Hematopoietic multipotent progenitor cell treated with erythropoietin and hydrocortisone succinate and interleukin-3 and kit ligand, for 6 days (in vitro differentiated cells): ENCODE measurements at places on chromosomes 5 and 9.

GRCh38 chr9:110691002-110691549 is 22.5 kb downstream of the MUSK start:
- peak; percentile 27 for DNase-seq

DNA sequence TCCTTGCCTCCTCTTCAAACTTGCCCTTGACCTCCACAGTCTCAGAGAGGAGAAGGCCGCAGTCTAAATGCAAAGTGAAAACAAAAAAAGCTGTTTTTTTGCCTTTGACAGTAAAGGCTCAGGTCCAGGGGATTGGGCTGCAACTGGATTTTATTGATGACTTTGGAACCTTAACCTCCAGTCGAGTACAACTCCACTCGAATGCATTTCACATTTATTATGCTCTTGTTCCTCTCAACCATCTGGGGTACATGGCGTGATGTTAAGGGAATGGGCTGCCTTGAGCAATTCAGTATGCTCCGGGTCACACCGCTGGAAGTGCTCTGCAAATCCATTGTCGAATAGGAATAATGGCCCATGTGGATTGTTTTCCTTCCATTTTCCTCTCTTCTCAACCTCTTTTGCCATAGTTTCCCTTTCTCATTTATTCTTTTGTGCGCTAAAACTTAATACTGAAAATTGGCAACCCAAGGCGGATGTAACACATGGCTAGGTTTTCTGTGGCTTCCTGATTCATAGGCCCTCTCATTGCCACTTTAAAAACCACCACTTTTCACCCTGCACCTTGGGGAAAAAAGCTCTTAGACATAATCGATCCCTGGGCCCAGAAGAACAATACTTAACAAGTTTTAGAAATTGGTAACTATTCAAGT is 34.3 kb downstream of the ITK start:
- DNase-seq = no peak

DNA sequence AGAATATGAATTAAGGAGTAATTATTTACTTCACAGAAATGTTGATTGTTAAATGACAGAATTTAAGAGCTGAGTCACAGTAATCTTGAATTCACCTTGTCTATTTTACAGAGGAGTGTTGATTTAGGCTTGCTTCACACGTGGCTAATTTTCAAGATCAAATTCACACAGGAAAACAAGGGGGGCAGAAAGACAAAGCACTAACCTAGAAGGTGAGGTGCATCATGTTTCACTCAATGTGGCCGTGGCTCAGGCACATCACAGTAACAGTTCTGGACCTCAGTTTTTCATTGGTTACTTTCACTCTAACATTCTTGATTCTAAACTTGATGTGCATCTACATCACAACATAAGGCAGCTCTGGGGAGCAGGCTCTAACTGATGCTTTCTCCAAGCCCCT is 69.6 kb upstream of the GNAQ start:
- DNase-seq = no peak

- DNase-seq = no peak
These were observed 779.9 kb upstream of the CDH6 start for GRCh38 chr5:30413540-30413939.

DNA sequence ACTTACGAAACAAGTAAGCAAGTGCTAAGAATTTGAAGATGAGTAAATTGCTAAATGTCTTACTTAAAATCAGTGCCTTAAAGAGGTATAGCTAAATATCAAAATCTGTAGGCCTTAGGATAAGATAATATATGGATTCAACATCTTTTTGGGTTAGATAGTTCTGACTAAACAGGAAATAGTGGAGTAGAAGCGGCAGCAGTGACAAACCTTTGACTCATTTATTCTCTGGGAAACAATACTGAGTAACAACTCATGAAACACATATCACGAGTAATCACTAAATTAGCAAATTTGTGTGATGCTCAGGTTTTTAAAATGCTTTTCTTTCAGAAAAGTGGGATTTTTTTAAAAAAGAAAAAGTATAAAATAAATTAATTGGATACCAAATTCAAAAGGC is 762.1 kb upstream of the TYRP1 start:
- DNase-seq = no peak

GRCh38 chr5:76663573-76663972 is 40.4 kb upstream of the F2RL2 start:
- DNase-seq = no peak

DNA sequence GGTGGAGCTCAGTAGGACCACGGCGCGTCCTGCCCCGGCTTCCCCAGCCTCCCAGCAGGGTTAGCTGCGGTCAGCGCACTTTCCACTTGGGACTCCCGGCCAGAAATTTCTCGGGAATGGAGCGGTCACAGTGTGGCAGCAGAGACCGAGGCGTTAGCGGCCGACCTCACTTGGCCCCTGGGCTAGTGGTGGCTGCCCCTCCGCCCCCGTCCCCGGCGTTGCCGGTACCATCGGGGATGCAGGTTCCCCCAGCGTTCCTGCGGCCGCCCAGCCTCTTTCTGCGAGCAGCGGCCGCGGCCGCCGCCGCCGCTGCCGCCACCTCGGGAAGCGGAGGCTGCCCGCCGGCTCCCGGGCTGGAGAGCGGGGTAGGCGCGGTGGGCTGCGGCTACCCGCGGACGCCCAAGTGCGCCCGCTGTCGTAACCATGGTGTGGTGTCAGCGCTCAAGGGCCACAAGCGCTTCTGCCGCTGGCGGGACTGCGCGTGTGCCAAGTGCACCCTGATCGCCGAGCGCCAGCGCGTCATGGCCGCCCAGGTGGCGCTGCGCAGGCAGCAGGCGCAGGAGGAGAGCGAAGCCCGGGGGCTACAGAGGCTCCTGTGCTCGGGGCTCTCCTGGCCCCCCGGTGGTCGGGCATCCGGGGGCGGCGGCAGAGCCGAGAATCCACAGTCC is 460 bp downstream of the DMRTA1 start:
- DNase-seq = peak; percentile 49

DNA sequence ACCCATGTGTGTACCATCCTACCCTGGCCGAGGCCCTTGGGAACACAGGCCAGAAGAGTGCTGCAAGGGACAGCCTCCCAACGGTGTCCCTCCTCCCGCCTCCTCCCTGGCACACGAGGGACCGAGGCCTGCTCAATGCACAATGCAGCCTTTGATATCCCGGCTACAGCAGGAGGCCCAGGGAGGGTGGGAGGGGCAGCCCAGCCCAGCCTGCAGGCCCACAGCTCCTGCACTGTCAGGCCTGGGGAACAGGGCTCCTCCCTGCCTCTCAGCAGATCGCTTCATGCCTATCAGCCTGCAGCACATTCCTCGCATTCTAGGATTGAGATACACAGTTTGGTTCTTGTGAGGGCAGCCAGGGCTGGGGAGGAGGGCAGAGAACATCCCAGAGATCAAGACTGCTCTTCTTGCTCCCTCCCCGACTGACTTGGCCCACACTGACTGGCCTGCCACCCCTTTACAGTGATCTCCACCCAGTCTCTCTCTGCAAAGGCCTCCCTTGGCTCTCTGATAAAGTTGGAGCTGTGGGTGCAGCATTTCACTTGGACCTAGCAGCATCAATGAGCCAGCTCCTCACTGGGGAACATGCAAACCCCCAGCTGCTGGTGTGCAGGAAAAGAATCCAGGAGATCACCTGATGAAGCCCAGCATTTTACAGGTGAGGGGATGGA is at the start of gene SH3TC2:
TSS of gene SH3TC2 (minus strand) at position 46 of the 671 bp plus-strand sequence. CDS start at position 6, 40 bp downstream.
- peak; percentile 96 for DNase-seq

DNA sequence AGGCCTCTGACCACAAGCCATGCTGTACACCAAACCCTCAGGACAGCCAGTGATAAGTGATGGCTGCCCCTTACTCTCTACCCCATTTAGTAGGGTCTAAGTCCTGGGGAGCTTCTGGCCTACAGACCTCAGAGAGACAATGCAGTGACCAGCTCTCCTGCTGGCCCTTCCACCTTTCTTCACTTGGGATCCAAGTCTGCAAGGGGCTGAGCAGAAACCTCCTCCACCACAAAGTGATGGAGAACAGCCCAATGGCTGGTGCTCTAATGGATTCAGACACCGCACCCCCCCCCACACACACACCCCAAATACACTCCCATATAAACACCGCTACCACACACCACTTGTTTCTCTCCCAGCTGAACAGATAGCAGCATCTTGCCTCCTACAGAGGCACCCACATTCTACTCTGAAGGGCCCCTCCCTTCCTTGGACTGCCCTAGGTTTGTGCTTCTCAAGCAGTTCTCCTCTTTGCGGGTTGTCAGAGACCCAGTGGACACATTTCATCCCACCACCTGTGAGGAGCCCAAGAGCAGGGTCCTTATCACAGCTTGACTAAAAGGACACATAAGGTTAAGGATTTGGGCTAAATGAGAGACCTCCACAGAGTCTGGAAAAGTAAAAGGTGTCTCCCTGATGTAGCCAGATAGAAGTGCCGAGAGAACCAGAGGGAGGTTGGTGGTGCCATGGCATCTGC is 1.3 kb upstream of the PDLIM4 start:
- no peak for DNase-seq

DNA sequence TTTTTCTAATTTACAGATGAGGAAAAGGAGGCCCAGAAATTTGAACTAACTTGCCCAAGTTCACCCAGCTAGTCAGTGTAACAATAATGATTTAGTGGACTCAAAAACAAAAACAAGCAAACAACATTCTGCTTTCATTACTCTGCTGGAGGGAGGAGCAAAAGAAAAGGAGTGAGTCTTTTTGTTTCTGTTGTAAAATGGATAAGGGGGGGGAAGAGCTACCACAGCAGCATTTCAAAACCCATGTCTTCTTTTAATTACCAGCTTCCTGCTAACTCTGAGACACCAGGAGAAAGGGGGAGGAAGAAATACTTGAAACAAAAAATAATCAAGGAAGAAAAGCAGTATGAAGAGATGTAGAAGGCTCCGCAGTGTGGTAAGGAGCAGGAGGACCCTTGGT is 39.2 kb upstream of the EQTN start:
- DNase-seq = no peak

GRCh38 chr5:126253406-126253805 is 169.8 kb upstream of the GRAMD2B start:
- DNase-seq = no peak

DNA sequence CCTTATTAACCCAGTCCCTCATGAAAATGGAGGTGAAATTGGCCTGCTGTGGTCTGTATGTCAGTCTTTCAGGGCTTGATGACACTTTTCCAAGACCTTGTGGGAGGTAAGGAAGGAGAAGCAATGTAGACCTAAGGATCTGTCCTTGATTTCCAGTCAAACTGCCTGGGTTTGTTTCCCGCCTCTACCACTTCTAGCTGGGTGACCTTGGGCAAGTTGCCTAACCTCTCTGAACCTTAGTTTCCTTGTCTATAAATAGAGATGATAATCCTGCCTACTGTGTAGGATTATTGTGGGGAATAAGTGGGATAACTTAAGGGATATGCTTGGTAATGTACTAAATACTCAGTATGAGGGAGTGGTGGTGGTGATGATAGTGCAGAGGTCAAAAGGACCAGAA is 59.7 kb downstream of the PPARGC1B start:
- DNase-seq = no peak

GRCh38 chr5:161851691-161852299 is 3.9 kb downstream of the GABRA1 start:
- peak; percentile 26 for DNase-seq

DNA sequence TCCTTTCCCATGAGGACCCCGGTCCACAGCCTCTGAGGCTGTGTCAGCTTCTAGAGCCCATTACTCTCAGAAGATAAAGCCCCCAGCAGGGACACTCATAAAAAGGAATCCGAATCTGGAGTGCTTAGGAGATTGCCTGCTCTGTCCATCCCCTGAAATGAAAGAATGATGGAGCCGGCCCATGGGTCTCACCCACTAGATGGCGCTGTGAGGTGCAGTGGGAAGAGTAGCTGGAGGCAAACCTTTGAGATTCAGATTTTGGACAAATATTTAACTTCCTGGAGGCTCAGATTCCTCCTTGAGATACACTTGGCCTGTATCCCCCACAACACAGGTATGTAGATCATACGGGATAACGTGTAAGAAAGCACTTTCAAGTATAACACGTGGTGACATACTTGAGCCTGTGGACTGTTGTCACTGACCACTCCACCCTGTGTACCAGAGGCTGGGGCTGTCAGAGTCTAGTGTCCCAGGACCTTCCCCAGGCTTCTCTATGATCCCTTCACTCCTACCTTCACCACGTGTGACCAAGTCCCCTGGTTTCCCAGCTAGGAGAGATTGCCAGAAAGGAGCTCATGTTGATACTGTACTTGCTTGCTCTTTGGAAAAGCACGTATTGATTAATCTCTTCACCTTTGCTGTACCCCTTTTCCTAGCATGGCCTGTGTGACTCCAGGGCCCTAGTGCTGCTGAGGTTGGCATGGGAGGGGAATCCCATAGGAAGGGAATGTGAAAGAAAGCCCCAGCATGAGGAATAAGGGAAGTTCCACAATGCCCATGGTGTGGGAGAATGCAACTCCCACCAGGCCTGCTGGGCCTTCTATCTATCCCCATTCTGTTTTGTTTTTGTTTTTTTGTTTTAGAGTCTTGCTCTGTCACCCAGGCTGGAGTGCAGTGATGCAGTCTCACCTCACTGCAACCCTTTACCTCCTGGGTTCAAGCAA is 32.1 kb downstream of the TRMO start:
- peak; percentile 73 for DNase-seq

- peak; percentile 43 for DNase-seq
These were observed 557 bp downstream of the GNG10 start for GRCh38 chr9:111661802-111662521.

- DNase-seq = no peak
These were observed 40.3 kb downstream of the TPPP start for GRCh38 chr5:652773-653350.

- DNase-seq = no peak
These were observed 101.9 kb upstream of the PARP8 start for GRCh38 chr5:50564558-50564957.

- DNase-seq = peak; percentile 82
These were observed 34.2 kb downstream of the EXD3 start for GRCh38 chr9:137388589-137389427.

GRCh38 chr5:119582987-119583386 is 46.4 kb upstream of the FAM170A start:
- no peak for DNase-seq

DNA sequence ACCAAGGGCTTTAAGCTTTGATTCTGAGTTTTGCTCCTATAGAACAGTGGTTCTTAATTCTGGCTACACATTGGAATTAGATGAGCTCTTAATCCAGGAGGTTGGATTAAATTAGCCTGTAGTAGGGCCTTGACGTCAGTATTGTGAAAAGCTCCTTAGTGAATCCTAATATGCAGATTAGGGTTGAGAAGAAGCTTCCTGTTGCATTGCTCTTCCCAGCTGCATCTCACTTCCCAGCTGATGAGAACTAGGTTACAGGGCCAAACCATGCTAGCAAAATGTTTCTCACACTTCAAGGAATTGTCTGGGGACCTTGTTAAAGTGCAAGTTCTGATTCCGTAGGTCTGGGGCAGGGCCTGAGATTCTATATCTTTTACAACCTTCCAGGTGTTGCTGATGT is 300.0 kb downstream of the ZSWIM6 start:
- DNase-seq = no peak

DNA sequence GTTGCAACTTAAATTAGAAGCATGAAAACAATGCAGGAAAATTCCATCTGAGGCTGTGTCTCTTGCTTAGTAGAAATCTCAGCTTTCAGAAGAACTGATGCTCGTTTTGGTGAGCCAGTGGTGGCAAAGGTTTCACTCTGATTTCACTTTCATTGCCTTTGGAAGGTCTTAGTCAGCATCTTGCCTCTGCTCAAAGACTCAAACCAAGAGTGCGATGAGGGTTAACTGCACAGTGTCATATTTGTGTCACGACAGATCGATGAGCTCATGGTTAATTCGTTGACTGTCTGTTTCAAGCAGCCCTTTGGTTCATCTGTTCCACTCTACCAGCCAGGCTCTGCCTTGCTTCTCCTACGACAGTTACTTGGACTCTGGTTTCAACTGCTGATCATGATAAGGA is 331.3 kb upstream of the KIF2A start:
- no peak for DNase-seq
